ENCODE measurements at places on chromosomes 1 and 21.
A peak's percentile ranks its signal among the peaks of the same experiment; 100 is the strongest.

- DNase-seq = peak; percentile 84
Observed at GRCh38 chr21:33949516-33950430, 34.2 kb upstream of the ATP5PO start.

DNA sequence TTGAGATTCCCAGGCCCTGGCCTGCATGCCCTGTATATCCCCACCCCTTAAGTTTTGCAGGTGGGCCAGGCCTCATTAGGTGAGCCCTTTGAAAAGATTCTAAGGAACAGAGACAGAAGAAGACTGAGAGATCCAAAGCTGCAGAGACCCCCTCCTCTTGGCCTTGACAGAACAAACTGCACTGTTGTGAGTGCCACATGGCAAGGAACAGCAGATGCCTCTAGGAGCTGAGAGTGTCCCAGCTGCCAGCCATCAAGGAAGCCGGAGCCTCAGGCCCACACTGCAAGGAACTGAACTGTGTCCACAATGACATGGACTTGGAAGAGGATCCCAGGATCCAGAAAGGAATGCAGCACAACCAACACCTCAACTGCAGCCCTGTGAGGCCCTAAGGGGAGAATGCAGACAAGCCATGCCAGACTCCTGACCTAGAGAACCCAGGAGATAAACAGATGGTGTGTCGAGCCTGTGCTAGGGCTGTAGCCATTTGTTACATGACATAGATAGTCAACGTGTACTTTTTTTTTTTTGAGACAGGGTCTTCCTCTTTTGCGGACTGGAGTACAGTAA, 182.7 kb downstream of the AJAP1 start:
- no peak for DNase-seq

DNA sequence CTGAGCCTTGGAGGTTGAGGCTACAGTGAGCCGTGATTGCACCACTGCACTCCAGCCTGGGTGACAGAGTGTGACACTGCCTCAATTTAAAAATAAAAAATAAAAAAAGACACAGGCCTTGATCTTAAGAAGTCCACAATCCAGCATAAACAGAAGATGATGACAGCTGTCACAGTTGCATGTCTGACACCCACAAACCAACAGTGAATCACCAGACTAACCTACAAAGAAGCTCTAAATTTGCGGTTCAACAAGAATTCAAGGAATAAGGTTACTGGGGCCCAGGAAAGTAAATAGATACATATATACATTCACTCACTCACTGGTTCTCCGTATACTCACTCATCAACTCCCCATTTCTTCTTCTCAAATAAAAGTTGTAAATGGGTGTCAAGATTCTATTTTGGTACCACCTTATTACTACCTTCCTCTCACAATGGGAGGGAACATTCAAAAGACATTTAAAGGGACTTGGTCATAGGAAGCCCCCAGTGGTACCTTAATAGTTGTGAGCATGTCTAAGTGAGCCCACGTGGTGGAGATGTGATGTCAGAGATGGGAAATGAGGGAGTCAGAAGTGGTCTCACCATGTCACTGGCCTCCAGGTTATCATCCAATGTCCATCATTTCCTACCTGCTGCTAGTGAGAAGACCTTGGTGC, 66.9 kb upstream of the PRDX6 start:
- DNase-seq = peak; percentile 59

GRCh38 chr1:40047769-40048168, 7.2 kb downstream of the CAP1 start:
- DNase-seq = no peak

DNA sequence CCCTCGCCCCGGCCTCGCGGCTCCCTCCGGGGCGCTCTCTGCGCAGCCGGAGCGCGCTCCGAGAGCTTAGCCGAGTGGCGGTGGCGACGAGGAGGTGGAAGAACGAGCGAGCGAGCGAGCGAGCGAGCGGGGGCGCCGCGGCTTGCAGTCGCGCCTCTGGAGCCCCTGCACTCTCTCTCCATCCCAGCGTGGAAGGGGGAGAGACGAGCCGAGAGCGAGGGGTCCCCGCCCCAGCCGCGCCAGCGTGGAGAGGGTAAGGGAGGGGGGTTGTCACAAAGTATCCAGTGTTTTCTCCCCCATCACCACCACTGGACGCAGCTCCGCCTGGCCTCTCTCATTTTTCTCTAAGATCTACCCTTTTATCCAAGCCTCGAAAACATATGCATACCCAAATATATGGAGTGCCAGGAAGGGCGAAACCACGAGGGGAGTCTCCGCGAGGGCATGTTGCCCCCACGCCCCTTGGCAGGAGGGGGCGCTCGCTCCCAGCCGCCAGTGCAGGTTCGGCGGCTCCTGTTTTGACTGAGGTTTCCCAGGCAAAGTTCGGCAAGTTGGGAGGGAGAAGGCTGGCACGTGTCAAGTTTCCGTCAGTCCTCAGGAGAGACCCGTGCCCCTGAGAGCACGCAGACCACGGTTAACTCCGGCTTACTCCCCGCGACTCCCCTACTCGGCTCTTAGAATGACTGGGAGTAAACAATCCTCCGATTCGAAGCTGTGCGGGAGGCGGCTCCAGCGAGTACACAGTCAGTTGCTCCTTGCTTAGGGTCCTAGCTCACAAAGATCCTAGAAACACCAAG, 569 bp upstream of the DAB1 start:
- no peak for DNase-seq

- DNase-seq = no peak
Observed at GRCh38 chr1:13407811-13408210, 2.4 kb upstream of the PRAMEF20 start.

DNA sequence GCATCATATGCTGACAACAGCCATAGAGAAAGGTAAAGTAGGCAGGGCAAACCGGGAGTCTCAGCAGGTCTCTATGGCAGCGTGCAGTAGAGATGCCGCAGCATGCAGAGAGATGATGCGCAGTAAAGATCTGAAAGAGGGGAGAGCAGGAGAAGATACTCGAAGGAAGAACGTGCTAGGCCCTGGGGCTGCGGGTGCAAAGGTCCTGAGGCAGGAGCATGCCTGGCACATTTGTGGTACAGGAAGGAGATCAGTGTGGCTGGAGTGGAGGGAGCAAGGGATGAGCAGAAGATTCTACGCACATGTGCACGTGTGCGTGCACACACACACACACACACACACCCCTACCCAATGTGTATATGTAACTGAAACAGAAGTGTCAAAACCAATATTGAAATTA, 45.0 kb downstream of the ARHGEF10L start:
- no peak for DNase-seq

GRCh38 chr1:175514387-175514953, 228.9 kb downstream of the TNR start:
- no peak for DNase-seq

Data from Jurkat, Clone E6-1 (cell line).